Testis (tissue), 5 donors: ENCODE measurements at places on chromosomes 13 and 19. TPM values are rescaled to one million over a fixed set of nuclear protein-coding genes. Genes with fewer than 3 reads are reported as not detected.

The AMER2 gene
- total RNA-seq: 2.9 TPM

The LATS2 gene
- 36.5 TPM for total RNA-seq

The SHC2 gene
- 57.8 TPM for total RNA-seq

The CCDC169 gene
- 74.1 TPM for total RNA-seq

The NPHS1 gene
- total RNA-seq: 2.7 TPM

The TUBA3C gene
- total RNA-seq: 306 TPM

The PCDH20 gene
- total RNA-seq: 0.39 TPM

The CCL25 gene
- total RNA-seq: 1.7 TPM

The HSPB6 gene
- total RNA-seq: 57.1 TPM

The ZNF20 gene
- total RNA-seq: 8.9 TPM
